ENCODE measurements at places on chromosomes 7 and 10. TPM values are rescaled to one million over a fixed set of nuclear protein-coding genes. Genes with fewer than 3 reads are reported as not detected.

DNA sequence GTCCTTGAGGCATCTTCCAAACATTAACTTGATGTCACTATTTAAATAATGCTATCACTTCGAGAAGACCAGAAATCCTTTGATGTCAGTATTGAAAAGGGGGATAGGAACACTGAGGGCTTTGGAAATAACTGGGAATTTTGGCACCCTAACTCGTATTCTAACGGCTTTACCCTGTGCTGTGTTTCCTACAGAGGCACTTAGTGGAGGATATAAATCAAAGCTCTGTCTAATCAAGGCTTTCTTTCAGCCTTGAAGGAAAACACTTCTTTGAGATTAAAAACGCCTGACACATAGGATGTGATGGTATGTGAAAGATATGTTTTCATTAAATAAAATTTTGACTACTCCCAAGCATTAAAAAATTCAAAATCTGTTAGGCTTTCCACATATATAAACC, 62.3 kb downstream of the CREB5 start:
- no peaks in the 10 kb centered on the region for H3K36me3 ChIP-seq
- no peak overlapping the region for H3K27ac ChIP-seq
- no peaks in the 10 kb centered on the region for H3K27me3 ChIP-seq
- peaks cover 40% of the 10 kb centered on the region for H3K4me1 ChIP-seq
- peak overlapping the region; percentile 53 for H3K4me3 ChIP-seq
- DNase-seq = no peak

TMEM236 gene
- 2.0 TPM for total RNA-seq

DNA sequence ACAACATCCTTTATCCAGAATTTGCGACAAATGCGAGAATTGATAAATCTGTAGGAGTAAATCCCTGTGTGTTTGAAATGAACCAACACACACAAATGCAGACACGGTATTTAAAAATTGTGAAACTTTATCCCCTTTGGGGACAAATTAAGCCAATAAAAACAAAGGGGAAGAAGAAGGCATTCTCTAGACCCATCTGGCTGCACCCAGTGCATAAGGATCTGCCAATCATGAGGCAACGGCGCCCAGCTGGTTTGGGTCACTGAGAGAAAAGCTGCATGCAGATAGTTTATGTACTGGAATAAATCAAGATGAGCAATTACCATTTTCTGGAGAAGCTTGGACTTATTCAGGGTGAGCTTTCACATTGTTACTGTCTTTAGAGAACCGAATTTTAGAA, 45.7 kb downstream of the VAX1 start:
- H3K4me1 ChIP-seq = no peaks in the 10 kb centered on the region
- H3K36me3 ChIP-seq = no peaks in the 10 kb centered on the region
- H3K27me3 ChIP-seq = no peaks in the 10 kb centered on the region
- H3K27ac ChIP-seq = no peak overlapping the region

GRCh38 chr7:63114371-63114985, 884.2 kb upstream of the ZNF722 start:
- H3K27me3 ChIP-seq = no peaks in the 10 kb centered on the region
- no peaks in the 10 kb centered on the region for H3K36me3 ChIP-seq
- no peak for DNase-seq
- H3K4me3 ChIP-seq = no peak overlapping the region
- no peaks in the 10 kb centered on the region for H3K4me1 ChIP-seq
- no peak overlapping the region for H3K27ac ChIP-seq

GRCh38 chr10:78983608-78984007, 85.2 kb upstream of the ZMIZ1 start:
- peaks cover 3% of the 10 kb centered on the region for H3K4me1 ChIP-seq
- H3K4me3 ChIP-seq = no peak overlapping the region
- no peaks in the 10 kb centered on the region for H3K27me3 ChIP-seq
- no peaks in the 10 kb centered on the region for H3K36me3 ChIP-seq
- H3K27ac ChIP-seq = no peak overlapping the region

- no peak for DNase-seq
- H3K4me3 ChIP-seq = no peak overlapping the region
- H3K27ac ChIP-seq = no peak overlapping the region
- H3K27me3 ChIP-seq = no peaks in the 10 kb centered on the region
- H3K4me1 ChIP-seq = peaks cover 27% of the 10 kb centered on the region
Measured at GRCh38 chr7:32164341-32164996, 94.3 kb upstream of the PDE1C start.

DNA sequence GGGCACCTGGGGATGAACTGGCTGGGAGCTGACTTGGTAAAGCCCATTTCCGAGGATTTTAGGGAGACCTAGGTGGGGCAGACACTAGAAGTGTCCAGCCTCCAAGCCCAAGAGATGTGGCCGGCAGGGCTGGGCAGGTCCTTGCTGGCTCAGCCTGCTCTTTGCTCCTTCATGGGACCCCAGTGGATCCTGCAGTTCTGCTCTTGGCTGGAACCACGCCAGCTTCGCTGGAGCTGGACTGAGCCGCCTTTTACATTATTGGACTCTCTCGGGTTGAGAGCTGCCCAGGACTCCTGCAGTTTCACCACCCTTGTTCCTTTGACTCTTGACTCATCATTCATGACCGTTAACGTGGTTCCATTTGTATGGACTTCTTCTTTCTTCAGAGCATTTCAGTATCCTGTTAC, 5.7 kb downstream of the PPIF start:
- peaks cover 21% of the 10 kb centered on the region for H3K36me3 ChIP-seq
- no peak overlapping the region for H3K27ac ChIP-seq
- H3K4me3 ChIP-seq = no peak overlapping the region
- no peaks in the 10 kb centered on the region for H3K27me3 ChIP-seq

LRRC18 gene
- not detected for total RNA-seq

GRCh38 chr10:19704544-19704943, 111.7 kb upstream of the PLXDC2 start:
- H3K27me3 ChIP-seq = no peaks in the 10 kb centered on the region
- no peak for DNase-seq
- H3K36me3 ChIP-seq = no peaks in the 10 kb centered on the region
- H3K4me1 ChIP-seq = no peaks in the 10 kb centered on the region
- H3K4me3 ChIP-seq = no peak overlapping the region
- no peak overlapping the region for H3K27ac ChIP-seq

DNA sequence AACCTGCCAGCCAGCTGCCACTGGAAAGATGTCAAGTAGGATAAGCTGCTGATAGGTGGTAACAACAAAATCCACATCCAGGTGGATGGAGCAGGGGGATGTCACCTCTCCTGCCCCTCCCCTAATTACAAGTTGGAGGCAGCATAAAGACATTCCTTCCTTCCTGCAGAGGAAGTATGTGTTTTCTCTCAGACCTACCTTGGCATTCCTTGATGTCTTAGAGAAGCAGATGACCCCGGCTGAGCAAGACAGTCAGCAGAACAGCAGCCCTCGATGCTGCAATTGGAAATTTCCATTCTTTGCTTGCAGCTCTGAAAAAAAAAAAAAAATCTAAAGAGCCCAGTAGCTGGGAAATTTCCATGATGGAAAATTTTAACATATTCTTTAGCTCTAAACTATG, 137.5 kb upstream of the MKLN1 start:
- DNase-seq = no peak
- H3K27me3 ChIP-seq = no peaks in the 10 kb centered on the region
- no peak overlapping the region for H3K4me3 ChIP-seq
- no peaks in the 10 kb centered on the region for H3K36me3 ChIP-seq
- no peak overlapping the region for H3K27ac ChIP-seq

GRCh38 chr7:81036057-81036456, 117.2 kb upstream of the SEMA3C start:
- H3K27me3 ChIP-seq = no peaks in the 10 kb centered on the region
- H3K27ac ChIP-seq = no peak overlapping the region
- no peak for DNase-seq
- peaks cover 10% of the 10 kb centered on the region for H3K4me1 ChIP-seq
- H3K4me3 ChIP-seq = peak overlapping the region; percentile 24
- H3K36me3 ChIP-seq = no peaks in the 10 kb centered on the region

GRCh38 chr7:127619681-127620405, 1.9 kb upstream of the PAX4 start:
- H3K27me3 ChIP-seq = no peaks in the 10 kb centered on the region
- no peaks in the 10 kb centered on the region for H3K36me3 ChIP-seq
- H3K4me1 ChIP-seq = no peaks in the 10 kb centered on the region

IL15RA gene
- total RNA-seq = 44.1 TPM

SPDYE9 gene
- total RNA-seq = not detected

GRCh38 chr7:131574741-131575140, 18.3 kb upstream of the PODXL start:
- H3K4me1 ChIP-seq = no peaks in the 10 kb centered on the region
- H3K27me3 ChIP-seq = no peaks in the 10 kb centered on the region
- no peak overlapping the region for H3K4me3 ChIP-seq
- no peak overlapping the region for H3K27ac ChIP-seq
- no peak for DNase-seq

DNA sequence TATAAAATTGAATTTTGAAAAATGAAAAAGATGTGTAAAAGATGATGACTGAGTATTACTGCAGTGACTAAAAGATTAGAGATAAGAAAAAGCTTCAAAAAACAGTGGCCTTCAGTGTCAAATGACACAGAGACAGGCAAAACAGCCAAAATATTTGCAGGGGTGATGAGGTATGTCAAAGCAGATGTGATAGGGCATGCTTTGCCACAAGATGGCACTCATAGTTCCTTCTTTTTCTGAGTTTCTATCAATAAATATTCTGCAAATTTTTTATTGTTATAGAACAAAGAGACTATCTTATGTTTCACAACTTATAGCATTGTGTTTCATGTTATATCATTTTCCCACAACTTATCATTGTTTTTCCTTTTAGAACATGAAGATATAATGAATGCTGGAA, 344.1 kb upstream of the HPS1 start:
- no peak for DNase-seq
- H3K27me3 ChIP-seq = no peaks in the 10 kb centered on the region
- H3K27ac ChIP-seq = no peak overlapping the region

DNA sequence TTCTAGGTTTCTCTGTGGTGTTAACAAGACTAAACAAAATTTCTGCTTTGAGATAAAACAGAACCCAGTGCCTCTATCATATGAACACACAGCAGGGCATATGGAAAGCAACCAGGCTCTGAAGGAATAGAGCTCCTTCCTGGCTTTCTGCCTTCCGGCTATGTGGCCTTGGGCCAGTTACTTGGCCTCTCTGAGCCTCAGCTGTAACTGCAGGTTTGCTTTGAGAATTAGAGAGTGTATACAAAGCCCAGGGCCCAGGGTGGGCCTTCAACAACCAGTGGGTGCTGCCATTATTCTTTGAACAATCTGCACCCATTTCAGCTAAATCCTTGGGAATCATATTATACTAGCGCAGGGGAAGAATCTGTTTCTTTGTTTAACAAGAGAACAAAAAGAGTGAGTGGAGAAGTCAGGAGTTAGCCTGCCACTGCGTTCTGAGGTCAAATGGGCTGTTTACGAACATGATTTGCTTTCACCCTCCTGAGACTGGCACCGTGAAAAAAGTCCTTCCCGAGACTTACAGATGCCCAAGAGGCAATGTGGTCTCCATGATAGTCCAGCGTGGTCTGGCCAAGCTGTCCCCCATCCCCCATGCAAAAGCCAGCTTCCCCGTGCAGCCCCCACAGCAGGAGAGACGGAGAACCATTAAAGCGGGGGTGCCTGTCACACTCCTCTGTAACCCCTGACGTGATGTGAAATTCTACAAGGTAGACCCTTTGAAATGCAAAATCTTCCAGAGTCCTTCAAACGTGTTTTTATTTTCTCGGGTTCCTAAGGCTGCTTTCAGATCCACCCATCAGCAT, 4.9 kb downstream of the FAM53B start:
- H3K4me3 ChIP-seq = no peak overlapping the region
- DNase-seq = no peak
- peak overlapping the region; percentile 39 for H3K27ac ChIP-seq
- H3K27me3 ChIP-seq = no peaks in the 10 kb centered on the region
- H3K36me3 ChIP-seq = no peaks in the 10 kb centered on the region

LAMTOR4 gene
- total RNA-seq = 205 TPM

GNAI1 gene
- 30.9 TPM for total RNA-seq

DNA sequence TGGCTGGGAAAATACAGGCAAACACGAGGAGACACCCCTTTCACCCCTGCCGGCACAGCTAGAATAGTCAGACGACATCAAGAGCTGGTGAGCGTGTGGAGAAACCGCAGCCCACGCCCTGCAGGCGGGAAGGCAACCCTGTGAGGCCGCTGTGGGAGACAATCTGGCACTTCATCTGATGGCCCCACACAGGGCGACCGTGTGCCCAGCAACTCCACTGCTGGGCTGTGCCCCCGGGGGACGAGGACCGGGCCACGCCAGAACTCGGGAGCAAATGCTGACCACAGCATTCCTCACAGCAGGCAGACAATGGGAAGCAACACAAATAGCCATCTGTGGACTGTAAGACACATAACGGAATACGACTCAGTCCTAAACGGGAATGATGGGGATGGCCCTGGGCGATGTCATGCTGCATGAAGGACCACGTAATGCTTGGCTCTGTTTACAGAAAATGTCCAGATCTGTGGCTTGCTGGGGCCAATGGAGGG, 58.9 kb downstream of the CFAP46 start:
- H3K36me3 ChIP-seq = no peaks in the 10 kb centered on the region
- H3K4me3 ChIP-seq = no peak overlapping the region
- H3K4me1 ChIP-seq = no peaks in the 10 kb centered on the region
- no peaks in the 10 kb centered on the region for H3K27me3 ChIP-seq
- DNase-seq = no peak
- no peak overlapping the region for H3K27ac ChIP-seq

LGI1 gene
- not detected for total RNA-seq
